Upper lobe of left lung (tissue), 6 donors: ENCODE measurements at places on chromosomes 2 and 18. TPM values are rescaled to one million over a fixed set of nuclear protein-coding genes. Genes with fewer than 3 reads are reported as not detected.

GRCh38 chr18:3411854-3412268, 38.1 kb upstream of the TGIF1 start:
- DNase-seq = peak; percentile 93

GRCh38 chr18:6543330-6543908, 128.7 kb upstream of the L3MBTL4 start:
- DNase-seq = no peak

Gene ALPG
- total RNA-seq = not detected

DNA sequence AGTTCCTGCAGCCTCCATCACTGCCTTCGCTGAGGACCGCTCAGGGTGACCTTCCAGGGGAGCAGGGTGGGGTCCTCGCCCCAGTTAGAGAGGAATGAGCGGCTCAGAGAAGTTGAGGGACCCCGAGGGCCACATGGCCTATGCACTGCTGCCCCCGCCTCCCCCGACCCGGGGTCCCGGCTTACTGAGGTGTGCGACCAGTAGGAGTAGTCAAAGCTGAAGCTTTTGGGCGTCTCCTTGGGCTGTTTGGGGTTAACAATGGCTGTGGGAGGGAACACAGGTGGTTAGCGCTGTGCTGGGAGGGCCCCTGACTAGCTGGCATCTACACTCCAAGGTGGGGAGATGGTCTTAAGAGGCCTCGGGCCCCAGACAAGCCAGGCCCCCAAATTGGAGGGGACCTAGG, 31.0 kb downstream of the KIF1A start:
- DNase-seq = no peak

DNA sequence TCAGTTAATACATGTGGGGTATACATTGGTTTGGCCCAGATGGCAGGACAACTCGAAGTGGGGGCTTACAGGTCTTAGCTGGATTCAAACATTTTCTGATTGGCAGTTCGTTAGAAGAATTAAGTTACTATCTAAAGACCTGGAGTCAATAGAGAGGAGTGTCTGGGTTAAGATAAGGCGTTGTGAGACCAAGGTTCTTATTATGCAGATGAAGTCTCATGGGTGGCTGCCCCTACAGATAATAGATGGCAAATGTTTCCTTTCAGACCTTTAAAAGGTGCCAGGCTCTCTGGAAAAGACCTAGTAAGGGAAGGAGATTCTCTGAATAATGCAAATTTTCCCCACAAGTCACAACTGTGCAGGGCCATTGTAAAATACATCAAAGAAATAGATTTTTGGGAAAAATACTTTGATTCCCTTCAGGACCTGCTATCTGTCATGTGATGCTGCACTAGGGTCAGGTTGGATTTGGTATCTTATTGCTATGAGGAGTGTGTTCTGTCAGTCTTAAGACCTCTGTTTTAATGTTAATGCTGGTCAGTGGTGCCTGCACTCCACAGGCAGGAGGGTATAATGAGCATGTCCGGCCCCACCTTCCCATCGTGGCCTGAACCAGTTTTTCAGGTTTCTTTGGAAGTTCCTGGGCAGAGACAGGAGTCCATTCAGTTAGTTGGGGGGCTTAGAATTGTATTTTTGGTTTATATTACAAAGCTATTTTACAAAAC, 14.3 kb upstream of the MC5R start:
- no peak for DNase-seq

Gene DSG1
- total RNA-seq = not detected

DNA sequence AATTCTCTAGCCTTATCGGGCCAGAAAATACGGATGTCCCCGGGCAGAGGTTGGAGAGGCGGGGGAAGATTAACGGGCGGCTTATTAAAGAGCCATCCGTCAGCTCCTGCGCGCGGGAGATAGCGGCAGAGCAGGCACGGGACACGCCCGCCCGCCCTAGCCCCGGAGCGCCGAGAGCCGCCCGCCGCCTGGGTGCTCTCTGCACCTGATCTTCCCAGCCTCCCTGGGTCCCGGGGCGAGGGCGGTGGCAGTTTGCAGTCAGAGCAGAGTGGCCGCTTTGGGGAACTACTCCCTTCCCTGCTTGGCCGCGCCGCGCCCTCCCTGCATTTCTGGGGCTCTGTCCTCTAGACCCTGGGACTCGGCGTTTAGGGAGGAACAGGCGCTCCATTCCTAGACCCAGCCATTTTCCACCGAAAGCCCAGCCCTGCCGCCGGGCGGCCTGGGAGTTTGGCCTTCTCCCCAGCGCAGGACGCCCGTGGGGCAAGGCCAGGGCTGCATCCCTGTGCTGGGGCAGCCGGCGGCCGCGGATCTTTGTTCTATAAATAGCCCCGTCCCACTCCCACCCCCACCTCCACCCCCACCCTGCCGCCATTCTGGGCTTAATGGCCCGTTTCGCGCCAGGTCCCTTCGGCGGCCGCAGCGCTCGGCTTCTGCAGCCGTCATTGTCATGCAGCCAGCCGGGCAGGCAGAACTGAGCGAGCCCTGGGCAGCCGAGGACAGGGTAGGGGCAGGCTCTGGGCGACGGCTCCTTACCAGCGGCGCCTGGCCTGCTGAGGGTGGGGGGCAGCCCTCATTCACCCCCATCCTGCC, 6.6 kb downstream of the GAD1 start:
- peak; percentile 86 for DNase-seq

GRCh38 chr2:195779491-195779890, 122.5 kb downstream of the SLC39A10 start:
- DNase-seq = no peak

DNA sequence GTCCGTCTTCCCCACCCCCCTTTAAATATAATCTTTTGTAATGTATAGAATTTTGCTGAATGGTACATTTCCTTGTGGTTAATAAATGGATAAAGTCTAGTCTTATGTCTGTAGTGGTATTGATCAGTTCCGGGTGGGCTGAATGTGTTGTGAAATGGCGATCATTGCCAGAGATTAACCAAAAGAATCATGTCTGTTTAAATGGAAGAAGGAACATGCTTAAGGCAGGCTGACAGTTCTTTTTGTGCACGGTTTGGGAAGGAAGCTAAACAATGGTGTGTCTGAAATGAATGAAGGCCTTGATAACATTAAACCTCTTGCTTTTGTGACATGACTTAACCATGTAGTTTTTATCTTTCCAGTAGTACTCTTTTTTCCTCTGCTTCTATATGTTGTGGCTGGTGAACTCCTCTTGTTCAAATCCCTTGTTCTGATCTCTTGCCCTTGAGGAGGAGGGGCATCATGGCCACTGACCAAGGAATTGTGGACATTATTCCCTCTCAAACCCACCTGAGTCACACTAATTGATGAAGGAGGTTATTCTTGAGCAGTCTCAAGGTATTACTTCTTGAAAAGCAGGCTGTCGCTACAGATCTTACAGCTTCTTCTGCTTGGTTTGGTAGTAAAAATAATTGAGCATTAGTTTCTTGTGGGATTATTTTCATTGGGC, 1.7 kb downstream of the ACVR2A start:
- DNase-seq = no peak

Gene CCL20
- total RNA-seq = 2.6 TPM

Gene PLB1
- 3.6 TPM for total RNA-seq

DNA sequence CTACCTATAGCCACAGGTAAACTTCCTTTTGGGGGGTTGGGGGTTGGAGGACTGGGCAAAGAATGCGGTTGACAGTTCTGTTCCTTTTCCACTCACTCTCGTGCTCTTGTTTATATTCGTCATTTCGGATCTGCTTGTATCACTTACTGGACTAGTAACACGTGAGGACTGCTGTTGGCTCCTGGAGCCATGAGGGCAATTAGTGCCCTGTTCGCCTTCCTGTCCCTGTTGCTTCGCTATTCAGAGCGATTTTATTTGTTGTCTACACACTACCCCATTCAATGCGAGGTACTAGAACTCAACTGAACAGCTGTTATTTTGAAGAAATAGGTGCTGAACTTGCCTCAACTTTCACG, 1.1 kb downstream of the KCNJ3 start:
- DNase-seq = no peak

DNA sequence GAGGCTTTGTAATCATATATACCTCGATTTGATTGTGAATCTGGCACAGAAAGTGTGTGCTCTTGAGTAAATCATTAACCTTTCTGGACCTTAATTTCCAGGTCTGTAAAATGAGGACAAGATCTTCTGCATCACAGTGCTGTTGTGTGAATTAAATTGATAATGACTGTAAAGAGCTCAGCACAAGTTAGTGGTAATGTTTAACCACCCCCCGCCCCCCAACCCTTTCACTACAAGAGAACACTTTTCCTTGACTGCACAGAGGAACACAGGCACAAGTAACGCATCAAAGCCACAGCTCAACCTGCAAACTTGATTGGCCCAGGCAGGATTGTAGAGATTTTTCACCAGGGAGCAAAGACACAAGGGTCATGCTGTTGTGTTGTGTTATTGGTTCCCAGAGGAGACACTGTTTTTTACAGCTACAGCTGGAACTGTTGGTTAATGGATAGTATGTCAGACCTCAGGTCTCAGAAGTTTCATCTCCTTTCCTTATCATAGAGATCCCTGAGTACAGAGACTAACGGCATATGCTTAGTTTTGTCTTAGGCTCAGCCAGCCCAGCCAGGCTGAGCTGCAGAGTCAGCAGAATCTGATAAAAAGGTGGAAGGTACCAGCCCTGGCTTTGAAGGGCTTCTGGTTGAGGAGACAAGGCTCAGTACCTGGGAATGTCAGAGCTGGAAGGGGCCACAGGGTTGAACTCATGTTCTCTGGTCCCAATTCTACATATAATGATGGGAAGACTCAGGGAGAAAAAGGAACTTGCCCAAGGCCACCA, 10.6 kb downstream of the SETBP1 start:
- no peak for DNase-seq

Gene UGT1A5
- not detected for total RNA-seq

GRCh38 chr2:158713523-158714138, 81.5 kb upstream of the DAPL1 start:
- no peak for DNase-seq

Gene LIMS3
- total RNA-seq = 2.0 TPM

DNA sequence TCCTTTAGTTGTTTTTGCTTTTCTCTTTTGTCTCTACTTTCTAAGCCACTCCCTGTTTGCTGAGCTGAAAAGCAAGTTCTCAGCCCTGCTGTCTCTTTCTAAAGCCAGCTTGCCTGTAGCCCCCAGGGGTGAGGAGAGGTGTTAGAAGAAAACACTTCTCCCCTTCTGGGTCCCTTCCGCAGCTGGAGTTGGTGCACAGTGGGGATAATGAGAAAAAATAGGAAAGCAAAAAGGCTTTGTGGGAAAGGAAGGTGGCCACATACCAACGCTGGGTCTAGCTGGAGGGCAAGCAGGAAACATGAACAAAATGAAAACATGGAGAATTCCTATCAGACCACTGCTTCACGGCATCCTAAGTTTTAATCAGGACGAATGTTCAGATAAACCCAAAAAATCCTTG, 15.5 kb upstream of the SLC20A1 start:
- DNase-seq = no peak

DNA sequence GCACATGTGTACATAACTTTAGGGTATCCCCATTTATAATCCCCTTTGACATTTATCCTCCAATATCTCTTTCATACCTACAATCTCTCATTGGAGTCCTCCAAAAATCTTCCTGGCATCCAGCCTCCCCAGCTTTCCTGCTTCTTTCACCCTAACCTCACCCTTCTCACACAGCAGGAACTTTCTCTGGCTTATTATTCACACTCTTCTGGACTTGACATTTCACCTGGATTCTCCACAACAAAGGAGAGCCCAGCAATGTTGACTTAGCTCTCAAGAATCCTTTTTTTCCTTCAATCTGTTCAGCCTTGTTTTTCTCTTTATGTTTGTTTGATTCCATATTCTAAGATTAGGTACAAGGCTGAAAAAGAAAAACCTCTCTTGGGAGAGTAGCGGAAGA, 783.6 kb upstream of the ACVR2A start:
- no peak for DNase-seq

- DNase-seq = no peak
These were observed 17.0 kb upstream of the CRYBA2 start for GRCh38 chr2:219010162-219010756.

Gene IL1RL2
- 1.4 TPM for total RNA-seq

DNA sequence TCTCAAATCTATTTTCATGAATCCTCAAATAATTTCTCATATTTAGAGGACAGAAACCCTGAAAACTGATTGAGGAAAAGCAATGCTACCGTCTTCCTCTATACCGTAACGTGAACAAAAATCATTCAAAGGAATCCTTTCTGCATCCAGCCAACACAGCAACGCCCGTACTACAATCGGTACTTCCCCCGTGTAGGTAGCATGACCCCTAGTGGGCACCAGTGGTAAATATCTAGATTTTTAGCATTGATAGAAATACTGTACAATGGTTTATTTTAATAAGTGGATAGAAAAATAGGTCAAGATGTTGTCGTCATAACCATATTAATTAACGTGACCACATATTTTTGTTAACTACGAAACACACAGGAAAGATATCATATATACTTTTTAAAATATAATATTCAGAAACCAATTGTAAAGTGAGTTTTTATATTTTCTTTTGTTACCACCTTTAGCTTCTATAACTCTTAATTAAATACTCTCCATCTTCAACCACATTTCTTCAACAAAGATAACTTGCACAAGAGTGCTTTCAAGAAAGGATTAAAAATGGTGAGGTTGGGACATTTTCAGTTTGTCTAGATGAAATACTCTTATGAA, 194.1 kb downstream of the SS18 start:
- no peak for DNase-seq

Gene COL6A3
- total RNA-seq = 199 TPM

Gene CTLA4
- total RNA-seq = 0.33 TPM

GRCh38 chr2:135473567-135473966, 57.5 kb downstream of the ZRANB3 start:
- no peak for DNase-seq

Gene CXCR1
- 1.3 TPM for total RNA-seq

GRCh38 chr2:79935771-79936657, 368.5 kb downstream of the LRRTM1 start:
- peak; percentile 42 for DNase-seq

- DNase-seq = no peak
These were observed 89.1 kb downstream of the POLR1A start for GRCh38 chr2:86016581-86016980.

- peak; percentile 42 for DNase-seq
These were observed at the start of gene POU3F3 for GRCh38 chr2:104853534-104854497. TSS of gene POU3F3 (plus strand) at chr2:104854115. CDS start at chr2:104855511, 1,396 bp downstream.

GRCh38 chr2:240183875-240184590, 43.6 kb upstream of the OTOS start:
- DNase-seq = no peak

DNA sequence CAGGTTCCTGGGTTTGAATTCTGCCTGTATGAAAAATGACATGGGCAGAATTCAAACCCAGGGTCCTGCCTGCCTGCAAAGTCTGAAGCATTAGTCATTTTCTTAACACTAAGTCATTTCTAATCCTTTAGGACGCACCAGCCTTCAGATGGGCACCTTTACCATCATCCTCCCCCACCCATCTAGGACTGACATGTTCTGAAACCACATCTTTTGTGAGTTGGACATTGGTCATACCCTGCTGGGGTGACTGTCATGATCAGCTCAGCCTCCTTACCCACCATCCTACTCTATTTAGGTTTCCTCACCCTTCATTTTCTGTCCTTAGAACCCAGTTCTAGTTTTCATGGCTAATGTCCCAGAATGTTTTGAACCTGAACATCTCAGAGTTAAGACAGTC, 104.9 kb downstream of the TRIB2 start:
- no peak for DNase-seq

GRCh38 chr2:138028538-138028937, 64.3 kb downstream of the HNMT start:
- no peak for DNase-seq

Gene KCNJ13
- not detected for total RNA-seq
